T follicular helper cell (primary cell): ENCODE measurements at places on chromosomes 3 and 15.

DNA sequence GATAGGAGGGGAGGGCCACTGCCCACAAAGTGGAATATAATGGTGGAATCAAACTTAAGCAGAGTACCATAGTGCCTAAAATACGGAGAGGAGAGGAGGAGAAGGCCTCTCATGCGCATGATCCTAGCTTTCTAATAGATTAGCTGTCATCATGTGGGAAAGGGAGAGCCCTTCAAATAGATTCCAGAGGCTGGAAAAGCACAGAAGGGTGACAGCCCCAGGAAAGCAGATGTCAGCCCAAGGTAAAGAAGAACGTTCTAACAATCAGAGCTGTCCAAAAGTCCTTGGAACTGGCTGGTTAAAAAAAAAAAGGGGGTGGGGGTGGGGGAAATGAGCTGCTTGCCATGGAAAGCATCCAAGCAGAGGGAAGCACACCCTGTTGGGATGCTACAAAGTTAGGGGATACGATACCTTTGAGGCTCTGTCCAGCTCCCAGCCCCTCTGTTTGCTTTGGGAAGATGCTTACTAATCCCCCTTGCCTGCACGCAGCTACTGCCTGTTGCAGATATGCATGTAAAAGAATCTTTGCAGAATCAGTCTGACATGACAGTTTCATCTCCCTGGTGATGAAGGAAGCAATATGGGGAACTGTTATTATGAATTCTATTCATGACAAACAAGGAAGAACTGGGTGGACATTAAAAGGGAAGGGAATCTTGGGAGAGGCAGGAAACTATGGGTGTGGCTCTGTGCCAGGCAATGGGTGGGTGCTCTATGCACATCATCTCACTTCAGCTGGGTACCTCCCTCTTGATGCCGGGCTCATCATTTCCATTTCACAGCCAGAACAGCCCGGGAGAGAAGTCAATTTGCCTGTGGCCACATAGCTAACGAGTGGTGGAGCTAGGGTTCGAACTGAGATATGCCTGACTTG, 10.1 kb upstream of the LMCD1 start:
- DNase-seq, result no peak

- DNase-seq, result no peak
Measured at GRCh38 chr3:150798122-150798618, 35.2 kb upstream of the SIAH2 start.

DNA sequence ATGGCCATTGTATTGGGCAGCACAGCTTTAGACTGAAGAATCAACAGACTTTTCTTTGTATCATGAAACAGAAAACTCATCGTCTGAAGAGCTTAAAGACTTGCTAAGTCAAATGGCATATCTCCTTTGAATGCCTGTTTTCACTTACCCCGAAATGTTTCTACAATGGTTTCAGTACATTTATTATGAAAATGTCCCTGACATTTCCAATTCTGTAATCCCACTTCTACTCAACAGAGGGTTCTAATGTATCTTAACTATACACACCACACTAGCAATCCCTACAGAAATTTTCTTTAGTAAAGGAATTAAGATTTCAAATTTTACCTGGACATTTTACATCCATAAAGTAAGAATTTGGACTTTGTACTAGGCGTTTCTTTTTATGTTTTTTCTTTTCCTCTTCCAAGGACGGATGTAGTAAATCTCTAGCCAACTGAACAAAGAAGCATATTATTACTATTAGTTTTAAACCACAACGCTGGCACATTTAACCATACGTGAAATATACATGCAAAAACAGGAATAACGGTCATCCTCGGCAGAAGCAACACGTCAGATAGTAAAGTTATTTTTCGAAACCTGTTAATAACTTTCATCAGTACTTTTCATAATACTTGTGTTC, 1.1 kb downstream of the RPS27L start:
- DNase-seq, result no peak

DNA sequence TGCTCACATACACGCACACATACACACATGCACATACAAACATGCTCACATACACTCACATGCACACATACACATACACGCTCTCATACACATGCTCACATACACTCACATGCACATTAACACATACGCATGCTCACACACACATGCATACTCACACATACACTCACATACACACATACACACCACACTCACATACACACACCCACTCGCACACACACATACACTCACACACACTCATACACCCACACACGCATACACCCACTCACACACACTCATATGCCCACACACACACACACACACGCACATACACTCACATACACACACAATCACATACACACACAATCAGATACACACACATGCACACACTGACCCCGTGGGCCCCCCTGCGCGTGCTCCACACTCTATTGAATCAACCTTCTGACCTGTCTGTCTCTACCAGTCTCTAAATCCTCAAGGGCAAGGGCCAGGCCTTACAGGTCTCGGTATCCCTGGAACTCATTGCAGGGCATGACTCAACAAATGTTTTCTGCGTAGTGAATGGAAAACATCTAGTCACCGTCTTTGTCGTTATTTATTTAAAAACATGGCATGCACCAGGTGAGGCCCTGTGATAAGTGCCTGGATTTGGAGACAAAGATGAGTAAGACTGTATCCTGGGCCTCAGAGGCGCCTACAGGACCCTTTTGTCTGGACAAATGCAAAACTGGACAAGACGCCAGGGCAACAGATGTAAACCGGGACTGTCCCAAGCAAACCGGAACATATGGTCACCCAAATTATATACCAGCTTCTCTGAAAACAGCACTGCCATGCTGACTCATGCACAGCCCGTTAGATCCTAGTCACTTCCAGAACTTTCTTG, 41.8 kb downstream of the GRK7 start:
- DNase-seq, result no peak

DNA sequence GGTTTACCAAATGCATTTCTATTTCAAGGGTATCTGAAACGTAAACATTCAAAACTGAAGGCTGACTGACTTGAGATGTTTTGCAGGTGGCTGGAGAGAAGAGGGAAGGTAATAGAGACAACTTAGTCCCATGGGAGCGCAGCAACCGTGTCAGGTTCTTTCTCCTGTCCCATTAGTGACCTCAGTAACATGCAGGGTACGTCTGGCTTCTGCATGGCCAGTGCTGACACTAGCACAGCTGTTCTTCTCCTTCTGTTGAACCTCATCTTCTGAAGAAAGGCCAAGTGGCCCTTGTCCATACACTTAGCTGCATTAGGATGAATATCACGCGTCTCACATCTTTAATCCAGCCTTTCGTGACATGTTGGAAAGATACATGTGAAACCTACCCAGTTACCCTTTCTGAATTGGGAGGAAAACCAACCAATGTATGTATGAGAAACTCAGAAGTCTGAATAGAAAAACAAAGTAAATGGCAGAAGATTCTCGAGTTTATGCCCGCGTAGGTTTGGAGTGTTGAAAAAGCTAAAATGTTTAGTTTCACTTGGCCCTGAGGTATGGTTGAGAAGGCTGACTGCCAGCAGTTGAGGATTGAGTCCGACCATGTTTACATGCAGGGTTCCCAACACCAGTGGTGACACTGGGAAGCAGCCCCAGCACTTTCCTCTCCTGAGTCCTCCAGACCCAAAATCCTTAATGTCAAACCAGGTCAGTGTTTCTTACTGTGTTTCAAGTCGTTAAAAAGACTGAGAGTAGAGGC, 10.3 kb downstream of the NCBP2 start:
- DNase-seq, result no peak

DNA sequence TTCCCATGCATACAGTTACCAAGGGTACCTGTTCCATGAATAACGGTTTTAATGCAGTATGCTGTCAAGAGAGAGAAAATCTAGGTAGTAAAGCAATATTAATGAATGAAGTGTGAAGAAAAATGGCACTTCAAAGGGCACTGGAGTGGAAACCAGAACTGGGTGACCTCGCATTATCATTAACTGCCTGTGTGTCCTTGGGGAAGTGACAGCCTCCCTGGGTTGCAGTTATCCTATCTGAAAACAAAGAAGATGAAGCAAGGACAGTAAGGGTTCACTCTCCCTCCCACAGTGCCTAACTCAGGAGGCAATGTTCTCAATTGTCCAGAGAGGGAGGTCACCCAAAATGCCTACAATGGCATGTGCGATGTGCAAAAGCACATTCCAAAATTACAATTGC, 15.1 kb downstream of the MTHFS start:
- DNase-seq, result no peak

- no peak for DNase-seq
Measured at GRCh38 chr3:27723815-27724458, 1.8 kb upstream of the EOMES start.

DNA sequence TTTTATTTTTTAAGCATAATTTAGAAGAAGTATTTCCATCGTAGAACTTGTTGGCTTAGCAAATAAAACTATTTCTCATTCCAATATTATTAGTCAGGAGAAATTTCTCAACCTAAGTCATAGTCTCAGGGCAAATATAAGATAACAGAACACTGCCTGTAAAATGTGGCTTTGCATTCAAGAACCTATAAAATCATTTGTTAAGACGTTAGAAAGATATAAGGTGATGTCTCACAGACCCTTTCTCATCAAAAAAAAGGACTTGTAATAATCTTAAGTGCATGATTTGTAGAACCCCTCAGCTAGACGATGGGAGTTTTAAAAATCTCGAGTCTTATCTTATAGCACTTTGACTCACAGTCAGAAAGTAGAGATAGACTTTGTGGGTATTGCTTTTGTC, 314.7 kb upstream of the CFAP20DC start:
- DNase-seq, result no peak

- DNase-seq, result no peak
Measured at GRCh38 chr3:176919836-176920765, 277.2 kb downstream of the TBL1XR1 start.

- no peak for DNase-seq
Measured at GRCh38 chr3:65928110-65928509, 110.6 kb downstream of the MAGI1 start.

GRCh38 chr3:119340446-119340845, 46.3 kb downstream of the ARHGAP31 start:
- DNase-seq, result no peak

- no peak for DNase-seq
Measured at GRCh38 chr3:156802821-156803606, 23.1 kb upstream of the LEKR1 start.

- no peak for DNase-seq
Measured at GRCh38 chr3:122112754-122113153, 57.6 kb downstream of the CD86 start.

- DNase-seq, result no peak
Measured at GRCh38 chr3:194401868-194402329, 2.8 kb upstream of the GP5 start.

- DNase-seq, result no peak
Measured at GRCh38 chr3:189772584-189772983, 141.4 kb downstream of the TP63 start.

DNA sequence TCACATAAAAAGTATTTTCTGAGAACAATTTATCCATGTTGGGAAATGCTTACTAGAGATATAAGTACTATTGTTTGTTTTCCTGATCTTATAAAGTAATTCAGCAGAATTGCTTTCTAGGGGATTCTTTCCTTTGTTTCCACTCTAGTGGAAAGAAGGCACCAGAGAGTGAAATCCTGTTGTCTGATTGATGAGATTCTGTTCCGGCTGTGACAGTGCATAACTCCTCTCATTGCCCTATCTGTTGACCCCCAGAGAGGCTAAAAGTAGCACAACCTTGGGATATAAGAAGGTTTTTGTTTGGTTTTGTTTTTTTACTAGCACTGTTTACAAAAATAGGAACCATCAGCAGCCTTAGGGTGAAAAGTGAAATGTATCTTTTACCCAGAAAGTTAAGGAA, 114.1 kb downstream of the ALCAM start:
- no peak for DNase-seq

DNA sequence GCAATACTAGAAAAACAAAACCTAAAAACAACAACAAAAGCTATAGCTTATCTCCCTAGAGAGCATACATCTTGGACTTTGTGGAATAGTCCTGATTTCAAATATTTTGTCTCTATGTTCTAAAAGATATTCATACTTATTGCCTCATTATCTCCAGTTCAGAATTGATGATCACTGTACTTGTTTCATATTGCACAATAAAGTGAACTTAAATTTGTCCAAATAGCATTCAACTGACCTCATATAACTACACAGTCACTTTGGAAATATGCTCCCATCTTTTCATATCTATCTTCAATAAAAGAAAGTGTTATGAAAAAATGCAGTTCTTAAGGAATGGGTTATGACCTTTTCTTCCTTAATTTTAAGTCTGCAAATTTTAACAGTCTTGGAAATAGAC, 228.6 kb upstream of the CMC1 start:
- DNase-seq, result no peak

- no peak for DNase-seq
Measured at GRCh38 chr15:64982472-64982871, 7.2 kb downstream of the SPG21 start.

DNA sequence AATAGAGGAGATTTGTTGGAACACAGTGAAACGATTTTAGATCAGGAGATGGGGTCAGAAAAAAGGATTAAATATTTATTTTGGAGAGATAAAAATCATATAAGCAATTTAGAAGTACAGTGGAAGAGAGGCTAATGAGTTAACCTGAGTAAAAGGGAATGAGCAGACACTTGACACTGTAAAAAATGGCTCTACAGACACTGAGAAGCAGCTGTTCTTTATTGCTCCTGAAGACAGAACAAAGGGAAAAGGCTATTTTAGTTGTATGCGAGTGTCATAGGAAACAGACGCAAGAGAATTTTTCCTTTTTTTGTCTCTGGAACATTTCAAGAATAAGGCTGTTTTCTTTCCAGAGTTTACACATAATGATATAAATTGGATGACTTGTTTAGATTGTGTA, 34.3 kb downstream of the ASTE1 start:
- DNase-seq, result no peak

DNA sequence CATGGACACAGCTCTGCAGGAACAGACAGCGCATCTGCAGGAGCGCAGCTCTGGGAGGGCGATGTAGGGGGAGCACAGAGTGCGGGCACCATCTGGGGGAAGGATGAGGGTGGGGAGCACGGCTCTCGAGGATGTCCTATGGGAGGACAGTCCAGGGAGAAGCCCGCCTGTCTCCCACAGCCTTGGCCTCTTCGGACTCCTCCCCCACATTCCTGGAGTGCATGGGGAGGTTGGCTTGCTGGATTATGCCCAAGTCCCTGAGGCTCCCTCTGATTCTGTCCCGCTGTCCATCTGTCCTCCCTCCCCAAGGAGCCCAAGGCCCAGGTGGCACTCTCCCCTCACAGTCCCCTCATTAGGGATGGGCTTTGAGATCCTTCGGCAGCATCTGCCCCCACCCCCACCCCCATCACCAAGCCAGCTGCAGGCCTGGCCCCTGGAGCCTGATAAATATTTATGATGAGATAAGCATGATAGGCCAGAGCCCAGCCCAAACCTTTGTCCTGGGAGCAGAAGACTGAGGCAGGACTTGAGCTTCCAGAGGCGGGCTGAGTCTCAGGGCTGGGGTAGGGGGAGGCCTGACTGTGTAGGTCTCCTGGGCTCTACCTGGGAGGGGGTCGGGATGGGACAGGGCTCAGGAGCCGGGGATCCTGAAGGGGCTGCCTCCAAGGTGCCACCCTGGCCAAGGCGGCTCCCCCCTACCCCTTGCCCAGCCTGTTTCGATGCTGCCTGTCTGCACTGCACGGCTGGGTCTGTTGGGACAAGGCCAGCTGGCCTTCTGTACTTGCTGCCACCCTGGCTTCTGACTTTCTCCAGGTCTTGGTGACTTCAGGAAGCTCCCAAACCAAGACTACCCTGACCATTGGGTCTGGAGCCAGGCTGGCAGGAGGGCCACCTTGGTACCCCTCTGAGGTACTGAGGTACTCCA, 28.6 kb upstream of the SEMA3F start:
- no peak for DNase-seq
